ENCODE measurements at places on chromosomes 4 and X.

- DNase-seq = no peak
Observed at GRCh38 chrX:137695417-137695816, 129.5 kb downstream of the ZIC3 start.

DNA sequence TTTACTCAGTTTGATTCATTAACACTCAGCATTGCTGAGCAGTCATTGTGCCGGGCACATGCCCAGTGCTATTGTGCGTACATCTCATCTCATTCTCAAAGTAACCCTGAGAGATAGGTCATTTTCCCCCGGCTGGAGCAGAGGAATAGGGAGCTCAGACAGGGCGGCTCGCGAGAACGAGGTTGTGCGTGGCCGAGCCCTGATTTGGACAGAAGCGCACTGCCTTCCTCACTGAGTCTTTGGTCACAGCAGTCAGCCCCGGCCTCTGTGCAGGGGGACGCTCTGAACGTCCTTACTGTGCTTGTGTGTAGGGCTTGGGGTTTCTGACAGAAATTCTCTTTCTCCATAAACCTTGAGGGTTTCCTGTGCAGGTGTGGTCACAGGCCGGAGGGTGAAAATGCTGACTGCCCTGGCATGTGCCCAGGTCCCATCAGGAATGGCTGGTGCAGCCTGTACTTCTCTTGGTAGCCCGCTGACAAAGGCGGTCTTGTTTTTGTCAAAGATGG lies 39.5 kb downstream of the NOP14 start:
- no peak for DNase-seq

DNA sequence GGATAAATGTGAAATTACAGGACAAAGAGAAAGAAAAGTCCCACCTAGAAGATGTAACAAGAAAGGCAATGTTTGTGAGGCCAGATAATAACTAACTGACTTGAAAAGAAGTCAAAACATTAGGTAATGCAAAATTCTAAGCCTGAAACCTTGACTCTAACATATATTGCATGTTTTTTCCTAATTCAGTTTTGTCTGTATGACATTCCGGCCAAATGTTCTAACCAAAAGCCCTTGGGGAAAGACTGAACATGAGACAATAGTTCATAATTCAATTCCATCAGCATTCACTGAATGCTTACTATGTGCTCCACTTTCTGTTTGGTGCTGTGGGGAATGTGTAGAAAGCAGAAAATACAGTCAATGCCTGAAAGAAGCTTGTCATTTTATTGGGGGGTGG lies 84.8 kb upstream of the PLAC1 start:
- no peak for DNase-seq

DNA sequence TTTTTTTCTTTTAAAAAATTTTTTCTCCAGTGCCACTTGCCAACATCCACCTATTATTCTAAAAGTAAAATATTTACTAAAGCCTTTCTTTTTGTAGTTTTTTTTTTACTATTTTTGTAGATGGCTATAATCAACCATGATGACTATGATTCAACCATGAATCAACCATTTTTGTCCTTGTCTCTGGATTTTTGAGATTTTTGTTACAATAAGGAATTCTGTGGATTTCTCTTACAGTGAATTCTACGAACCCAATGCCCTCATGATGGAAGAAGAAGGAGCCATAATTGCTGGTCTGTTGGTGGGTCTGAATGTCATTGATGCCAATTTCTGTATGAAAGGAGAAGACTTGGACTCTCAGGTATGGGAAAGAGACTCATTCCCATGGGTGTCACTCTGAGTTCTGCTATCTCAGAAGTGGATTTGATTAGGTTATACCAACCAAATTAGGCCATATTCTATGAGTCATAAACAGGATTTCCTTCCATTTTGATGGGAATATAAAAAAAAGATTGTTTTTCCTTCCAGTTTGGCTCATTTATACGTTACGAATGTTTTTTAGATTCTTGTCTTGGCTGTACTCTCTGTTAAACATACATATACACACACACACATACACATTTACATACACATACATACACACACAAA lies 46.7 kb downstream of the RUFY3 start:
- no peak for DNase-seq

DNA sequence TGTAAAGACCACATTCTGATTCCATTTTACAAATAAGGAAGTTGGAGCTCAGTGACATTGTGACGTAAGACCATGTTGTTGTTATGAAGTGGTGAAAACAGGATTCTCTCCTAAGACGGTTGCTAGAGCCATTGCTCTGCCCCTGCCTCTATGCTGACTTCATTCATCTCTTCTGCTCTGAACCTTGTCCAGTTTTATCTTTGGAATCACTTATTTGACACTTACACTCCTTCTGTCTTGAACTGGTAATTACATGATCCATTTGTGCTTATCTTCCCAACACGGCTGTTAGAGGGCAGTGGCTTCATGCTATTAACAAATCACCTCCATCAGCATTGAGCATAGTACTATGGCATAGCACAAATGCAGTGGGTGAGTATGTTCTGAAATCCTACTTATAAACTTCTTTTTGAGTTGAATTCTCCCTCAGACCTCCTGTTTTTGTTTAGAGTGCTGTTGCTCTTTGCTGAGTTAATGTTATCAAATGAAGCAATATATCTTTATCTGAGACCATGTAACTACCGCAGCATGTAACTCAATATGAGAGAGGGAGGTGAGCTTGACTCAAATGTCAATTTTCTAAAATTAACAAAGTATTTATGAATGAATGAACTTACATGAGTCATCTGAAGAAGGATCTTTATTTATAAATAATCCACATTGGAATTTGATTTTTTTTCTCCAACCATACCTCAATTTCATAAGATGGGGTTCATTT lies 177.8 kb downstream of the RASL11B start:
- no peak for DNase-seq

DNA sequence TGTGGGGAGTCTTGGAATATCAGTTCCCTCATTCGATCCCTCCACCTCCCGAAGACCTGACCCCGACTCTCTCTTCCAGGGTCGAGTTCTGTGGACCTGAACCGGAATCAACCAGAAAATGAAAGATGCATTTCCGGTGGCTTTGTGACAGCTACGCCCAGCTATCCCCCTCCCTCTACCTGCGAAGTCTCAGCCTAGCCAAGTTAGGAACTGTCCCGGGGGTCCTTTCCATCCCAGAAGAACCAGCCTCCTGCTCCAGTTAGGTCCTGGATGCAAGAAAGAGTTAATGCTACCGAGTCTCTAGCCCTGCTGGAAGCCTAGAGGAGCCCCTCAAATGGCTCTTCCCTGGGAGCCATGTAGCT lies 13.4 kb upstream of the ETDC start:
- DNase-seq = no peak
